ENCODE measurements at places on chromosomes 5 and 9.
A peak's percentile ranks its signal among the peaks of the same experiment; 100 is the strongest.

DNA sequence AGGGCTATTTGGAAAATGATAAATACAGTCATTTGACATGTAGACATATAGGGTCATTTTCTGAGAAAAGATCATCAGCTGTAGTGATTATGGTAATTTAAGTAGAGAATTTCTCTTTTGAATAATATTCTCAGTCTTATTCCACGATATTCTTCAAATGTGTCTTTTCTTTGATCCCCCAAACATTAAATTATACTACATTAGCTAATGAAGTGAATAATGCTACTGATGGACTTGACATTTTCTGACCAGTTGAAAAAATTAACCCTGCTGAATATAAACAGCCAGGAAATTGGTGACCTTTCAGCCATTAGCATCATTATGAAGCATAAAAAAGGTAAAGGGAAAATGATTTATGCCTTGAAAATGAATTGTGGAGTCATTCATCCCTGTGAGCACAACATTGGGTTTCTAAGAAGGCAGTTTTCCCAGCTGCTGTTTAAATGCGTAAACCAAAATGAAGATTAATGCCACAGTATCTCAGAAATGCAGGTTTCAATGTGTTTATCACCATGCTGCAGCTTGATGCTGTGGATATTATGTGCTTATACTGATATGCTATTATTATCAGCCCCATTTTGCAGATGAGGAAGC, 489.1 kb downstream of the KCTD16 start:
- no peak for DNase-seq

DNA sequence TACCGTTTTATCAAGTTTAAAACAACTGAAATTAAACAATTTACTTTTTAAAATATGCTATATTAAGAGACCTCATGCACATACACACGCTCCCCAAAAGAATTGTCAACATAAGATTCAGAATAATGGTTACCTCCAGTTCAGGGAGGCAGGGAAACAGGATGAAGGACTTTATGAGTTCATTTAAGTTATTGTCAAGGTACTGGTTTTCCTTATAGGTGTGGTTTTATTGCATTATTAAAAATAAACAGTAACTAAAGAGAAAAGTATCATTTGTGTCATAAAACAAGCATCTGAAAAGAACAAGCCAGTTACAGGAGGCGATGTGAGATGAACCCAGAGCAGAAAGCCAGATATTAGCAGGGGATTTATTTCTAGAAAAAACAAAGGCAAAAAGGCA, 2376.7 kb downstream of the MAT2B start:
- no peak for DNase-seq

- DNase-seq, result no peak
These were observed 145.7 kb upstream of the ALDH1B1 start for GRCh38 chr9:38246833-38247232.

GRCh38 chr5:109936996-109937395, 247.3 kb downstream of the MAN2A1 start:
- no peak for DNase-seq

DNA sequence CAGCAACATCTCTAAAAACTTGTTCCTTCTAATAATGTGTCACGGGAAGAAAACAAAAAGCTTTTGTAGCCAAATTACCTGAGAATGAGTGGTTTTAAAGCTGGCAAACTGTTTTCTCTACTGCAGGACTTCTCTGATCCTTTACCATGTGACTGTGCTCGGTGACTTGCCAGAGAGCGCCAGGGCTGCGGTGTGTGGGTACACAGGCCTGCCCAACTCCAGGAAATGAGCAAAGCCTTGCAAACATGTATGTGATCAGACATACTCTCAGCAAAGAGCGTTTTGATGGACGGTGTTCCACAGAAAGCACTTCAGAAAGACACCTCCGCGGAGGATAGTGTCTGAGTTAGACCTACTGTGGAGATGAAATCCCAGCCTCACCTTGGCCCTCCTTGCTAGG, 157.3 kb downstream of the SPOCK1 start:
- no peak for DNase-seq

- no peak for DNase-seq
These were observed 3.2 kb downstream of the DOLPP1 start for GRCh38 chr9:129084087-129084486.

DNA sequence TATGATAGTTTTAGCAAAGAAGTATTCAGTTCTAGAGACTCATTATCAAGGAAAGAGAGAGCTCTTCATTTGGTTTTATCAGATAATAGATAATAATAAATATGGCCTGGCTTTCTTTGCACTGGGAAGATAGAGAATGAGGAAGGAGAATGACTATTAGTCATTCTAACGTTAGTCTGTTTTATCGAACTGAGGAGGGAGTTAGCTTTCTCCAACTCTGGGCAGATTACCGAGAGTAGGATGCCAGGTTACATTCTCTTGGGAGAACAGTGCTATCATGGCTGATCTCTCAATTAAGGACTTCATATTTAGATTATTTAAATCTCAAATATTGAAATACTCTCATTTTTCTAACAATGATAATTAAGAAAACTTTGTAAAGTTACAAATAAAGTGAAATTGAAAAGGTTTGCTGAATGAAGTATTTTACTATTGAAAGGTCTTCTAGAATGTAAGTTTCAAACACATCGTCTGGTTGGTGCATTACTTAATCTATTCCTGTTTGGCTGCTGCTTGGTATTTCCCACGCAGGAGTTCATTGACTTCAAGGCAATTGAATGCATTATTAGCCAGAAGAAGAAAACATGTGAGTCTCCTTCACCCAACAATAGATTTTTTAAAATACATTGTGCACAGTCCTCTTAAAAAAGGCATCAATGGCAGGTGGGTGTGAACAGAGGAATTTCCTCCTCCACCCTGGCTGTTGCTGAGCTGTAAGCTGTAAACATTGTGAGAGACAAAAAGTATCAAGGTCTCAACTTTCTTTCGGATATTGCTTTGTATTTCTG, 140.8 kb downstream of the C9orf152 start:
- DNase-seq, result no peak

DNA sequence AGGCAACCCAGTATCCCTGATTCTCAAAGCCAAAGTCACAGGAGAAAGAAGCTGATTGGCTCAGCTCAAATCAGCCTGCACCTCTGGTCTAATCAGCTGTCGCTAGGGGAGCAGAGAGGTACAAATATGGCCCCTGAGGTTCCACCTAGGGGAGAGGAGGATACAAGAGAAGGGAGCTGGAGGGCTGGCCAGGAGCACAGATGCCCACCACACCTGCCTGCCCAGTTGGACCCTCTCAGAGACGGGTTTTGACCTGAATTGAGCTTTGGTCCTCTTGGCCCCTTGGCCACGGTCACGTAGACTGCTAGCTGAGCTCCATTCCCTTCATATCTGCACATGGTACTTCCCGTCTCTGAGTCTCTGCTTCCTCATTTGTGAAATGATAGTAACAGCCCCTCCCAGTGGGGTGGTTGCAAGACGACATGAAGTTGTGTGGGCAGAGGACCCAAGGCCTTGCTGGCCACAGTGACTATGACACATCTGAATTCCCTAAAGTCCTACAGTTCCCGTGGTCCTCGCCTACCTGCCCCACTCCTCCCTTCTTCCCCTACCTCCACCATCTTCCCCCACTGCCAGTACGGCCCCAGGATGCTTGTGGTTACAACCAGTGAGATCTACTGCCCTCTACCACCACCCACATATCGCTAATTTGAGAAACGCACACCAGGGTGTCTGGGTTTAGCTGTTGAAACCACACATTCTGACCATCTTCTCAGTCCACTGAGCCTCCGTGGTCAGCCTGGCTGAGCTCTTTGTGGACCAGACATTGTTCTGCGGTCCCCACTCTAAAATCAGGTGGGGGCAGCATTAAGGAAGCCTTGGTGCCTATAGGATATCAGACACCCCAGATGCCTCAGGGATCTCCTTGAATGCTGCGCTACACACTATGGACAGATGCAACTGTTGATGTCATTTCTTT, 60.3 kb upstream of the NEK6 start:
- no peak for DNase-seq

DNA sequence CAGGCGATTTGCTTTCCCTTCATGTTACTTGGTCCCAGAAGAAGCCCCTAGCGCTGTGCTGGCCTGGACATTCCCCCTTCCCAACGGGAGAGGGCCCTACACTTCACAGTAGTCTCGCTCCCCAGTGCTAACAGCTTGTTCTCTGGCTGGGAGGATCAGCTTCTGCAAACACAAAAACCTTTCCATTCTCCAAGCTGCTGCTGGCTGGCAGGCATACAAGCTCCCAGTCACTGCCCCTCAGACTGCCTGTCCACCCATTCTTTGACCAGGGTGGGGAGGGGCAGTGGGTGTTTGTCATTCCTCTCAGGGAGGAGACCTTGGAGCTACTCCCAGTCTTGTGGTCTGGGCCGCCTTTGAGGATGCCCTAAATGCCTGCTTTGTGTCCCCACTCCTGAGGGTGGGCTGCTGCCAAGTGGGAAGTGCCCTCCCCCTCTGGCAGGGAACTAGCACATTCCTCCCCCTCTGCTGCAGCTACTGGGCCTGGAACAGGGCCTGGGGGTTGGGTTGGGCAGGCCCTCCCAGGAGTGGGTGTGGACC, 20.8 kb downstream of the ENHO start:
- DNase-seq, result no peak

DNA sequence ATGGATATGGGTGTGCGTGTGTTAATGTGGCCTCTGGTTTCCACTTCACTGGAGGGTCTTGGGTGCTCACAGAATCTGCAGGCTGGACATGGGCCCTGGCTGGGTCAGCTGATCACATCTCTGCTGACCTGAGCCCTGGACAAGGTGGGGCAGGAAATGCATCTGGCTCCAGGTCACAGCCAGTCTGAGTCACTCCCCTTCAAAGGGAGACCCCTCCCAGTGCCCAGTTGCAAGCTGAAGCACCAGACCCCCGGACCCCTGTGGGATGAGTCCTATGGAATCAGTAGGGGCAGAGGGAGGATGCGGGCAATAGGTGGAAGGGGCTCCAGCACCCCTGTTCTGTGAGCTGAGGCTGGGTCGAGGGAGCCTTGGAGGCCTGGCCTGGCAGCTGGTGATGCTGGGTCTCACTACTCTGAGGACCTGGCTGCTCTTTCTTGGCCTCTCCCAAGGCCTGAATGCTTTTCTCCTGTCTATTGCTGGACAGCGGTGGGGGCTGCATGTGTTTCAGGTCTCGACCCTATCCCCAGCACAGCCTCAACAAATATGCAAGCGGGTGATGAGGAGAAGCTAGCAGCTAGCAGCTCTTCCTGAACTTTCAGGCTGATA, 54.5 kb downstream of the PHF2 start:
- DNase-seq, result peak; percentile 31

DNA sequence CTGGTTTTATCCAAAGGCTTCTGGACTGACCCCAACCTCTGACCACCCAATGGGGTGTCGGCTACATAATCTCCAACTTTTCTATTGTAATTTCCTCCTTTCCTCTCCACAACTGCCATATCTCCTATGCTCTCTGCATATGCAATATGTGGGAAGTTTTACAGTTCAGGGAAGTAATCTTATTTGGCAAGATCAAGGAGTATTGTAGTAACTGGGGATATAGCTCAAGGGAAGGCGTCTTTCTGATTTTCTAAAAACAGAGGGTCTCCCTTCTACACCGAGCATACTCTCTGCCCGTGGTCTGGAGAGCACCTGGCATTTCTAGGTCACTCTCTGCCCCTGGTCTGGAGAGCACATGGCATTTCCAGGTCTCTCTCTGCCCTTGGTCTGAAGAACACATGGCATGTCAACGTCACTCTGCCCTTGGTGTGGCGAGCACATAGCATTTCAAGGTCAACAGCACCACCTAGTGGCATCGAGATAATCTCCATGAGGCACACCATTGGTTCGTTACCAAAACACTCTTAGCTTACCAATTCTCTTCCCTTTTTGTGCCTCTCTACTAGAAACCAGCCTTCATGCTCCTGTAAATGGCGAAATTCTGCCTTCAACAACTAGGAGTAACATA, 616.4 kb upstream of the NUDT12 start:
- no peak for DNase-seq

DNA sequence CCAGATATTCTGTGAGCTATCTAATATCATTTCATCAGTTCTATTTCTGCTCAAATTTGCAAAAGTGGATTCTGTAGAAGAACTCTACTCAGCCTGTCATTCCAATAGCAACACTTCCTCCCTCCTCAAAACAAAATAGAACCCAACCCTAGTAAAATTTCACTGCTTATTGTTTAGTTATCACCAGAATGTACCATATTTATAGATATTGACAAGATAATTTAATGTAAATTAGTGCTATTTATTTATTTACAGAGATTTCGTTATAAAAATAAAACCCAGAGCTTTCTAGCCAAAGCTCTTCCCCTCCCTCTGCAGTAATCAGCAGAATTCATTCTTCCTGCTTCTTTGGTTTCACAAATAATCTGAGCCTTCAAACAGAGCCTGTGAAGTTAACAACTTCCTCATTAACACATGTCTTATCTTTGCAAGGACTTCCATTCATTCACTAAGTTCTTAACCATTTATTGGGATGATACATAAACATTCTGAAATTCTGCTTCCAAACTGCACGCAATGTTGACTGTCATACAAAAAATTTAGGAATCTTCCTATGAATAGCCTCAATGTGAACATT, 73.7 kb upstream of the PJA2 start:
- no peak for DNase-seq

DNA sequence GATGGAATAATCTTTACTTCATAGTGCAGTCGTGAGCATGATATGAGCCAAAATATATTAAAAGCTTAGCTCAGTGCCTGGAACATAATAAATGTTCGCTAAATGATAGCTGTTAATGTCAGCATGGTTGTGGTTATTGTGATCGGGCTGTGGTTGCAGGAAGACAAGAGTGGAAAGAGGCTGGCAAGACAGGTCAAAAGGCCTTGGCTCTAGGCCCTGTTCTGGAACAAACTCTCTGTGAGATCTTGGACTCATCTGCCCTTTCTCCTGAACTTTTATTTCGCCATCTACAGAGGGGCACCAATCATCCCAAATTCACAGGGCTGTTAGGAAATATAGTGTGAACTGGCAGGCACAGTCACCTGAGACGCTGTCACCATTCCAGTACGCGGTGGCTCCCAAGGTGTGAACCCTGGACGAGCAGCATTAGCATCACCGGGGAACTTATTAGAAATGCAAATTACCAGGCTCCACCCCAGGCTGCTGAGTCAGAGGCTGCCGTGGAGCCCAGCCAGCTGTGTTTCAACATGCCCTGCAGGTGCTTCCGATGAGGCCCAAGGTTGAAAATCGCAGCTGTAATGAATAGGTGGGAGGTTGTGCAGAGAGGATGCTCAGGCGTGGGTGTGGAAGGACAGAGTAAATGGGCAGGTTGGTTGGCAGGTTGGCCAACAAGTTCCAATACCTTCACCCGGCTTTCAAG, 50.2 kb upstream of the SAP30L start:
- DNase-seq, result no peak

GRCh38 chr9:36034234-36034633, 2.5 kb upstream of the RECK start:
- DNase-seq, result no peak

DNA sequence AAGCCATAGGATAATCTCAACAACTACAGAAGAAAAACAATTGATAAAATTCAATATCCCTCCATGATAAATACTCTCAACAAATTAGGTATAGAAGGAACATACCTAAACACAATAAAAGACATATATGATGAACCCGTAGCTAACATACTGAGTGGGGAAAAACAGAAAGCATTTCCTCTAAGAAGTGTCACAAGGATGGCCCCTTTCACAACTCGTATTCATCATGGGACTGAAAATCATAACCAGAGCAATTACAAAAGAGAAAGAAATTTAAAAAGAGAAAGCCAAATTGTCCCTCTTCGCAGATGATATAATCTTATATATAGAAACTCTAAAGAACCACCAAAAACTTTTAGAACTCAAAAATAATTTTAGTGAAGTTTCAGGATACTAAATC, 146.3 kb upstream of the RGMB start:
- DNase-seq, result no peak
